Natural killer cell (primary cell): ENCODE measurements at places on chromosomes 5 and 9. TPM values are rescaled to one million over a fixed set of nuclear protein-coding genes. Genes with fewer than 3 reads are reported as not detected.

DNA sequence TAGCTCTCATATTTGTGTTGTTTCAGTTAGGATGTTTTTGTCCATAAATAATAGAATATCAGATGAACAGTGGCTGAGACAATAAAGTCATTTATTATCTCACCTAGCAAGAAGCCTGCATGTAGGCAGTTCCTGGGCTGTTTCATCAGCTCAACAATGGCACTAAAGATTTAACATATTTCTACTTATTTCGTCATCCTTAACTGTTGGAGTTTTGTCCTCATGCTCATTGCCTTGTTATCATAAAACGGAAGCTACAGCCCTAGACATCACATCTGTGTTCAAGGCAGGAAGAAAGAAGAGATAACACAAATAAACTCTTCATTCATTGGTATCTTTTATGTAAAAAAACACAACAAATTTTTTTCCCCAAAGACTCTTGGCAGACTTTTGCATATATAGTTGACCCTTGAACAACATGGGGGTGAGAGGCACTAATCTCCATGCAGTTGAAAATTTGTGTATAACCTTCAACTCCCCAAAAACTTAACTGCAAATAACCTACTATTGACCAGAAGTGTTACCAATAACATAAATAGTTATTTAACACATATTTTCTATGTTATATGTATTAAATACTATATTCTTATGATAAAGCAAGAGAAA lies 277.2 kb upstream of the ADRA1B start:
- H3K36me3 ChIP-seq, result no peaks in the 10 kb centered on the region
- H3K27me3 ChIP-seq, result peaks cover 3% of the 10 kb centered on the region
- no peak overlapping the region for H3K27ac ChIP-seq
- H3K4me3 ChIP-seq, result no peak overlapping the region

The CNTRL gene
- 60.0 TPM for total RNA-seq

- H3K4me1 ChIP-seq, result no peaks in the 10 kb centered on the region
- no peaks in the 10 kb centered on the region for H3K27me3 ChIP-seq
- no peak overlapping the region for H3K4me3 ChIP-seq
- no peak for DNase-seq
- no peak overlapping the region for H3K27ac ChIP-seq
- no peaks in the 10 kb centered on the region for H3K36me3 ChIP-seq
Observed at GRCh38 chr5:44292736-44293135, 96.5 kb downstream of the FGF10 start.

DNA sequence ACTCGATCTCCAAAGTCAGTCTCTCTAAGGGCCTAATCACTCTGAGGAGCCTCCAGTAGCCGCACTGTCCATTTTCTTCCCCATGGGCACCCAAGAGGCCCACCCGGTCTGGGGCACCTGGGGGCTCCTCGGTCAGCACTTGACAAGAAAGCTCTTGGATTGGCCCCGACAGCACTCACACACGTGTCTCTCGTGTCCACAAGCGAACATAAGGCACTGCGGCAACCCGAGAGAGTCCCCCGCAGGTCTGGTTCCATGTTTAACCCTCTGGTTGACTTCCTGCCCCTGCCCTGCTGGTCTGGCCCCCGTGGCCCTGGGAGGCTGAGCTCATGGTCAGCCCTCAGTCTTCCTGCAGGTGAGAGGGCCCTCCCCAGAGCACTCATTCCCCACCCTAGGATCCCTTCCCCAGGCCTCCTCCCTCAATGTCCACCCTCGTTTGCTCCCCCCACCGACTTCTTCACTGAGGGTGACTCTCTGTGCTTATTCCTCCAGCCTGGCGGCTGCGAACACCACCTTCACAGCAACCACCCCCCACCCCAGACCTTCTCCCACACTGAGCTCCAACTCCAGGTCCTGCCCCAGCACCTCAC lies 16.3 kb upstream of the LRRC14B start:
- H3K4me1 ChIP-seq, result no peaks in the 10 kb centered on the region
- H3K36me3 ChIP-seq, result no peaks in the 10 kb centered on the region
- no peaks in the 10 kb centered on the region for H3K27me3 ChIP-seq
- no peak overlapping the region for H3K27ac ChIP-seq
- DNase-seq, result no peak
- no peak overlapping the region for H3K4me3 ChIP-seq

The GPR150 gene
- 0.89 TPM for total RNA-seq

DNA sequence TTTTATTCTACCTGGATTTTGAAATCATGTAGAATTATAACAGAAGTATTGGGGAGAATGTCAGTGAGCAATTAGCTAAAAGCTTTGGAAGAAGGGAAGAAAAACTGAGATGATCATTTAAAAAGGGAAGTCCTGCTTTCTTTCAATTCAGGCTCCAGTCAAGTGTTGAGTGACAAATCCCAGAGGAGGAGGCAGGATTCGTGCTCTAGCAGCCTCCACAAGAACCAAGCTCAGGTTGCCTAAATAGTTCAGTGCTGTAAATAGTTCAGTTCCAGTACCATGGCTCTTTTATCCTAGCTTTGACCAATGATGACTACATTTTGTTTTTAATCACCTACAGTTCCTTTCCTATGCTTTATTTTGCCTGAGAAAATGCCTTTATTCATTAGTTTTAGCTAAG lies 204.9 kb upstream of the NREP start:
- no peak overlapping the region for H3K4me3 ChIP-seq
- no peaks in the 10 kb centered on the region for H3K36me3 ChIP-seq
- DNase-seq, result no peak
- no peaks in the 10 kb centered on the region for H3K4me1 ChIP-seq
